SK-N-DZ (cell line): ENCODE measurements at places on chromosomes 12 and 14.
A peak's percentile ranks its signal among the peaks of the same experiment; 100 is the strongest.

GRCh38 chr12:56991319-56992246 is 14.8 kb downstream of the ZBTB39 start:
- no peak for DNase-seq

DNA sequence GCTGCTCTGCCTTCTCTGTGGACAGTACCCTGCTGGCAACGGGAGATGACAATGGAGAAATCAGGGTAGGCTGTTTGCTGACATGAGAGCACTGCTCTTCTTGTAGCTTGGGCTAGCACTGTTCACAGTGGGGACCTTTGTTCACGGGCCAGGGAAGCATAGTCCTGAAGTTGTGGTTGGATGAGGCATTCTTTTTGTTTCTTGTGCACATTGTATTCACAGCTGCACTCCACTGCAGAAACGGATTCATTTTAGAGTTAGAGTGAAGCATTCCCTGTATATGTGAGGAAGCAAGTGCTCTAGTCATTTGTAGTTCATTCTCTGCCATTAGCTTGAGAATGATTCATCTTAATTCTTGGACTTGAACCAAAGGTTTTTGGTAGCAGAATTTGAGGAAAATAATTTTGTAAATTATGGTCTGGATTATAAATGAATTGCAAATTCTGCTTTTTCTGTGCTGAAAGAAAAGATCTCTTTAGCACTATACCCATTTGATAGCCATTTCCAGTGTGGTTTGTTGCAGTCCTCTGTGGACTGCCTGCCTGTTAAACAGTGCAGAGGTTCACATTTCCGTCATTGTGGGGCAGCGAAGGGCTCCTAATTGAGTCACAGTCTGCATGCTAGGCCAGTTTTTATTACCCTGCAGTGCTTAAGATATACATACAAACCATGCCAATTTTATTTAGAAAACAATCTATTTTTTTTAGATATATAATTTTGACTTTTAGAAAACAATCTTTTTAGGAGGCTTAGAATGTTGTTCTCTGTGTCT is 80.6 kb downstream of the APAF1 start:
- no peak for DNase-seq

GRCh38 chr12:48126953-48127630 is 7.9 kb downstream of the PFKM start:
- no peak for DNase-seq

GRCh38 chr12:105279460-105280056 is 43.6 kb upstream of the APPL2 start:
- peak; percentile 21 for DNase-seq

- no peak for DNase-seq
Measured at GRCh38 chr14:105118646-105119407, 49.7 kb downstream of the JAG2 start.

GRCh38 chr12:11545484-11546330 is 103.8 kb upstream of the ETV6 start:
- DNase-seq, result no peak

DNA sequence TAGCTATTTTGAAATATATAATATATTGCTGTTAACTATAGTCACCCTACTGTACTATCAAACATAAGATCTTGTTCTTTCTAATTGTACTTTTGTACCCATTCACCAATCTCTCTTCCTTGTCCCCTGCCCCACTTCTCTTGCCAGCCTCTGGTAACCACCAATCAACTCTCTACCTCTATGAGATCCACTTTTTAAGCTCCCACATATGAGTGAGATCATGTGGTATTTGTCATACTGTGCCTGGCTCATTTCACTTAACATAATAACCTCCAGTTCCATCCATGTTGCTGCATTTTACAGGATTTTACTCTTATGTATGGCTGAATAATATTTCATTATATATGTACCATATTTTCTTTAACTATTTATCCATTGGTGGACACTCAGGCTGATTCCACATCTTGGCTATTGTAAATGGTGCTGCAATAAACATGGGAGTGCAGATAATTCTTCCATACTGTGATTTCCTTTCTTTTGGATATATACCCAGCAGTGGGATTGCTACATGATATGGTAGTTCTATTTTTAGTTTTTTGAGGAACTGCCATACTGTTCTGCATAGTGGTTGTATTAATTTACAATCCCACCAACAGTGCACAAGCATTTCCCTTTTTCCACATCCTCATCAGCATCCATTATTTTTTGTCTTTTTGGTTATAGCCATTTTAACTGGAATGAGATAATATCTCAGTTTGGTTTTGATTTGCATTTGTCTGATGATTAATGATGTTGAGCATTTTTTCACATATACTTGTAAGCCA is 33.5 kb upstream of the SPIC start:
- DNase-seq, result no peak

- DNase-seq, result no peak
Measured at GRCh38 chr12:91139286-91139685, 28.0 kb upstream of the LUM start.

DNA sequence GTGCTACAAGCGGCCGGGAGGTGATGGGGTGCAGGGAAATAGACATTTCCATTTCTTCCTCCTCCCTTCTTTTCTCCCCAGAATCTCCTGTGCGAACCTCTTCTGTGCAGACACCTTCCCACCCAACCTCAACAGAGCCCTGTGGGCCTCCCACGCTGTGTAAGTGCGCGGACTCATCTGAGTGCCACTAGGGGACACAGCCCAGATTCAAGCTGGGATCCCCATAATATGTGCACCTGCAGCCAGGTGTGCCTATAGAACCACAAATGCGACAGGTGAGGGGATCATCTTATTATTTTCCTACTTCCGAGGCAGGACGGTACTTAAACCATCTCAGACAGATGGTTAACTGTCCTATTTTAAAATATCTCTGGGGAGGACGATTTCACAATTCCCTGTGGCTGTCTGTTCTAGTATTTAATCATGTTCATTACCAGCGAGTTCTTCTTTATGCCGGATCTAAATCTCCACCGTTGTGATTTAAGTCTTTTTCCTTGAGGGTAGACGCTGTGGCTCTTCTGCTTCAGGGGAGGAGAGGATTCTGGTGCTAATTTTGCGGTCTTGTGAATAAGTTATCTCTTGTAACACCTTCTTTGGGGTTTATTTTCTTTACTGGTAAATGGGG is 17.2 kb upstream of the CACNA1C start:
- no peak for DNase-seq

- no peak for DNase-seq
Measured at GRCh38 chr12:123233505-123234308, 471 bp downstream of the MTRFR start.

DNA sequence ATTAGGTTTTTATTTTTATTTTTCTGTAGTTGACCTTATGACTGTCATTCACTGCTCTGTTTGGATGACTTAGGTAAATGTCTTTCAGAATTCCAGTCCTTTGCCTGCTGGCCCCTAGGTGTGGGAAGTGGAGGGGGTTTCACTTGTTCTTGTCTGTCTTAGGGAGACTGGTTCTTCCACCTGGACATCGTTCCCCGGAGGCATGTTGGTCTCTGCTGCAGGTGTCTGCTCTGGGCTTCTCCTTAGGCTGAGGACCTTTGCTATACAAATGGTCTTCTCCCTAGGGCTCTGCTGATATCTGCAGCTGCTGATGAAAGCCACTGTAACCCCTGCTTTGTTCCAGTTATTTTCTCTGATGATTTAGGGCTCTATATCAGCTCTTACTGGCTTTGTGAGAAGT is 97.1 kb downstream of the OTOGL start:
- DNase-seq, result no peak

GRCh38 chr12:124030008-124030407 is 57.0 kb downstream of the ZNF664 start:
- no peak for DNase-seq

- DNase-seq, result no peak
Measured at GRCh38 chr14:46108228-46108627, 543.4 kb downstream of the RPL10L start.

DNA sequence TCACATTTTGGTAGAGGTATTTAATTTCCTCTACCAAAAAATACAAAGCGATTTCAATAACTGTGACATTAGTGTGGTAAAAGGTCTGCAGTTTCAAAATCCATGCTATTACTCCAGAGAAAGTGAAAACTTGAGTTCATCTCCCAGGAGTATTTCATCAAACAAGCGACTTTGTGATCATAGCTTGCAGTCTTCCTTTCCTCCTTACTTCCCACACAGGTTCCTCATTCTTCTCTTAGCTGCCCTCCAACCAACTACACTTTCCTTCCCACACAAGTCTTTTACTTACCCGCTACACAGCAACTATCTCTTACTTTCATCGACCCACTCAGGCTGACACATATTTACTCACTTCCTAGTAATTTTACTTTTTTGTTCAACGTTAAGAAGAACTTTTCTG is 413.4 kb upstream of the USP15 start:
- DNase-seq, result no peak

GRCh38 chr12:9673404-9674225 is 4.1 kb downstream of the CLEC2D start:
- no peak for DNase-seq

- no peak for DNase-seq
Measured at GRCh38 chr12:1011091-1011490, 20.1 kb downstream of the ERC1 start.

DNA sequence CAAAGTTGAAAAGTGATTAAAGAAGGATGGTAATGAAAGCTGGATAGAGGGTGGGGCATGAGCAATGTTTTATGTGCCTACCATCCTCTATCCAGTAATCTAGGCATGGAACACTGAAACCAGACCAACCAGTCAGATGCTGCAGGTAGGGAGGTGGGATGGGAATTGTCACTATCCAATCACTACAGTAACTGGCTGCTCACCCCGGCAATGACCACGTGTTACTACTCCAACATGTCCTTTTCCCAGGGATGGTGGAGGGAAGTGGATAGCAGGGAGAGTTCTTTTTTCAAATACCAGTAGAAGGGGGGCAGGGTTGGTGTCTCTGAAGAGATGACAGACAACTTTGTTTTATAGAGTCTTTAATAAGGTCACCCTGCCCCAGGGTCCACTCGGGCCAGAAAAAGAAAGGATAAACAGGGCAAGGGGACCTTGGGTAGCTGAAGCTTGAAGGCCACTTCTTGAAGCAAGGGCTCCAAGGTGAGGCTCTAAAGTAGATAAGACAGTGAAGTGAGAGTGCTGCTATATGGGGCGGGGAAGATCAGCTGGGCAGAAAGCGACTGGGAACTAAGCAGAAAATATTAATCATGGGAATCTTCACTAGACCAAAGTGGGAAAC is 14.7 kb upstream of the CDH24 start:
- peak; percentile 56 for DNase-seq

- DNase-seq, result no peak
Measured at GRCh38 chr14:103267226-103267910, 66.7 kb upstream of the EIF5 start.

DNA sequence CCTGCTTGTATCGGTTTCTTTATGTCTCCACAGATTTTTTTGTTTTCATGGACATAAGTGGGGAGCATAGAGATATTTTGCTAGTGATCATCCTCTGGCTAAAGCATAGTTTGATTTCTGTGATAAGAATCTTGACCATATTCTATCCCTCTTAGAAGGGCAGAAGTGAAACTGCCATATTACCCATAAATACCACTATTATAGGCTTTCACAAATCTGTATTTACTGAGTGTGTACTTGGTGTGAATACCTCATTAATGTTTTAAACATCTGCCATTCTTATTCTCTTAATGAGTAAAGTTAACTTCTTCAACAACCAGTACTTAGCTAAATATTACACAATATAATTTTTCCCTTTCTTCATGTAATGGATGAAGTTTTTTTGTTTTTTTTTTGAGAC is 16.1 kb downstream of the WNK1 start:
- DNase-seq, result no peak

DNA sequence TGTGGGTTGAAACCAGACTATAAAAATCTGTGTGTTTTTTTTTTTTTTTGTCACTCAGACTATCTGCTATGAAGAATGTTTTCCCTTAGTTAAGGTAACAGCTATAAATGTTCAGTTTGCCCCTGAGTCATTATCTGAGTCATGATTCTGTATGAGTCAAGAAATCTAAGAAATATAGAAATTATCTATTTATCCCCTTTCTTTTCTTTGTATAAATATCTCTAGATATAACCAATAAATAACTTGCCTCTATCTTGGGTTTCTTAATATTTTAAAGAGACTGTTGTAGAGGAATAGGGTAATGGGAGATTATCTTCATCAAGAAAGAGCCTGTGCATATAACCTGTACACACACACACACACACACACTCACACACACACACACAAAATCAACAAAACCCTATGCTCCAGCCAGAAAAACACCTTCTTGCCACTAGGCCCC is 161.7 kb upstream of the EEA1 start:
- no peak for DNase-seq
